ENCODE measurements at places on chromosomes 13 and 19. TPM values are rescaled to one million over a fixed set of nuclear protein-coding genes. Genes with fewer than 3 reads are reported as not detected.

Gene CEACAM20
- total RNA-seq, result not detected

Gene FPR1
- not detected for total RNA-seq

Gene ICAM1
- 66.8 TPM for total RNA-seq

Gene ZNF69
- total RNA-seq, result 2.0 TPM

Gene NLRP9
- total RNA-seq, result not detected

Gene PSPN
- 1.6 TPM for total RNA-seq

Gene SRRM5
- 0.58 TPM for total RNA-seq

Gene KLF1
- total RNA-seq, result 0.84 TPM

Gene OR7D2
- total RNA-seq, result not detected

Gene PEPD
- total RNA-seq, result 47.9 TPM

Gene GPR183
- total RNA-seq, result 62.8 TPM

Gene CD22
- total RNA-seq, result 0.09 TPM

Gene IL17D
- 0.84 TPM for total RNA-seq

Gene TTYH1
- not detected for total RNA-seq

Gene KIR2DL3
- total RNA-seq, result 0.29 TPM

Measured in CD8-positive, alpha-beta memory T cell (primary cell).